ENCODE measurements at places on chromosomes 7 and 10.

- DNase-seq: no peak
Observed at GRCh38 chr7:14228341-14228740, 238.9 kb upstream of the ETV1 start.

DNA sequence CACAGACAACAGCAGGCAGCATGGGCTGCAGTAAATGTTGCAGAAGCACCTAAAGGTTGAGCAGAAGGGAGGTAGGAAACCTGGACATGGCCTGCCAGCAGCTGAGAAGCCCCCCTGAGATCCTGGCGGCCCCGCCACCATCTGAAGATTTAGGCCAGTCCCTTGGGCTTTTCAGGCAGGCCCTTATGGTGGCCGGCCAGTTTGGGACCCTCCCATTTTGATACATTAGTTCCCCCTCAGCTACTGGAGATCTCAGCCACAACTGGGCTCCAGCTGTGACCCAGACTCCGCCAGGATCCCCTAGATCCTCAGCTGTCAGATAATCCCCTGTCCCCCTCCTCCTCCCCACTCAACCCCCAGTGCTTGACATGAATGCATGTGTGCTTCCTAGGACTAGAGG, 34.4 kb downstream of the ZNF783 start:
- DNase-seq: no peak

- no peak for DNase-seq
Observed at GRCh38 chr7:88269586-88269985, 37.1 kb downstream of the STEAP4 start.

DNA sequence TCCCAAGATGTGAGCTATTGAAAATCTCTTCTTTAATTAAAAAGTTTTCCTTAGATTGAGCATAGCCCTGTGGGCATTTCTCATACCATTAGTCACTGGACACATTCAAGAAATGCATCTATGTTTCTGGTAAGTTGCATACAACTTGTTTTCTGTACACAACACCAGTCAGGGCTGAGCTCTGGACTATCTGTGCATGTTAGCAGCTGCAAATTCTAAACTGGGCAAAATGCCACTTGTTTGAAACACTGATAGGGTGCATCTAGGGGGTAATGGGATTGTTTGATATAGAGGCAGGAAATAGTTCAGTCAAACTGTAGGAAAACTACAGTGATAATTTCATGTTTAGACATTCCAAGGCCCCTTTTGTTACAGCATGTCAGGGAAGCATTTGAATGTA, 145.6 kb upstream of the NPY start:
- no peak for DNase-seq

DNA sequence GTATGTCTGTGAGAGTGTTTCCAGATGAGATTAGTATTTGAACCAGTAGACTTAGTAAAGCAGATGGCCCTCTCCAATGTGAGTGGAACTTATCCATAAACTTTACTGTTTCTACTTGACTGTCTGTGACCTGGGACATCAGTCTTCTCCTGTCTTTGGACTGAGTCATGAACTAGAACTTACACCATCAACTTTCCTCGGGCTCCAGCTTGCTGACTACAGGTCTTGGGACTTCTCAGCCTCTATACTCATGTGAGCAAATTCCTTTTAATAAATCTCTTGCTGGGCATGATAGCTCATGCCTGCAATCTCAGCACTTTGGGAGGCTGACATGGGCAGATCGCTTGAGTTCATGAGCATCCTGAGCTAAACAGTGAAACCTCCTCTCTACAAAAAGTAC, 25.7 kb upstream of the WAPL start:
- DNase-seq: no peak

- DNase-seq: no peak
Observed at GRCh38 chr7:136174477-136175125, 197.4 kb upstream of the MTPN start.

GRCh38 chr7:114086537-114086913, 167.7 kb upstream of the PPP1R3A start:
- no peak for DNase-seq

DNA sequence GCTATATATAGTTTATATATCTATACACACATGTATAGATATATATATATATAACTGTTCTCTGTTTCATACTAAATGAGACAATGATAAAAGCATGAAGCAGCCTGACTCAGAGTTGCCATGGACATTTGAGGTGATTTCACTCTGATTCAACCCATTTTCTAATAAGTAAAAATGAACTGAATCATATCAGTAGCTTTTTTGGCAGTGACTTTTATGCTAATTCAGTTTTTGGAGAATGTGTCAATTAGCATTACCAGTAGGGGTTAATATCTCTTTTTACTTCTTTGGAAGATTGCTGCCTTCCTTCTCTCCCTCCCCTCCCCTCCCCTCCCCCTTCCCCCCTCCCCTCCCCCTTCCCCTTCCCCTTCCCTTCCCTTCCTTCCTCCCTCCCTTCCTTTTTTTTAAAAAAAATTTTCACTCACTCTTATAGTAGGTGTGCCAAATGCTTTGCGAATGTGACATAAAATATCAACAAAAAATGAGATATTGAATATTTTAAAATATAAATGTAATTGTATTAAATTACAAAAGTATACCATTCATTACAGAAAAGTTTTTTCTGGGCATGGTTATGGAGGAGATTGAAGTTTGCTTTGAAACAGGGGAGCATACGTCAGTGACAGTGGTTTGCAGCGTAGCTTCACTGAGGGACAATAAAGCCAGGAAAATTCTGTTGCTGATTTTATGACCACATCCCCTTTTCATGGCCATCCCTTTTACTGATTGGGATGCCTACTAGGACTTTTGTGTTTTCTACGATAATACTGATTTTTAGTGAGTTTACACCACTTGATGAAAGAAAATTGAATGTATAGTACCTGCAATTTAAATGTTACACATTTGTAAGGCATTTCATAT, 64.0 kb upstream of the KLF6 start:
- DNase-seq: no peak

DNA sequence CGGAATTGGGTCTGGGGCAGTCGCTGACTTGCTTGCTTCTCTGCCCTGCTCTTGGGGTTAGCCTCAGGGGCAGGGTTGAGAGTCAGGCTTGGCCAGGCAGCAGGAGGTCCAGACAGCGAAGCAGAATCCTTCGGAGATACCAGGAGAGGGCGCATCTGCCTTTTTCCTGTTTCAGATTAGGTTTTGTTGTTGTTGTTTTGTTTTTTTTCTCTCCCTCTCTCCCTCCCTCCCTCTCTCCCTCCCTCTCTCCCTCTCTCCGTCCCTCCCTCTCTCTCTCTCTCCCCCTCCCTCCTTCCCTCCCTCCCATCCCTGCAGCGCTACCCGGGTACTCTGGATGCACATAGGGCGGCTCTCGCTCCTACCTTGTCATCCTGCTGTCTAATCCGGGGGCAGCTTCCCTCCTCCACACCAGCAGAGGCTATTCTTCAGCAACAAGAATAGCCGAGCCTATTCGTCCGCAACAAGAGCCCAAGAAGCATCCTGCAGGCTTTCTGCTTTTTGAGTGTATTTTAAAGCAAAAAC, 758 bp upstream of the OPTN start:
- no peak for DNase-seq

DNA sequence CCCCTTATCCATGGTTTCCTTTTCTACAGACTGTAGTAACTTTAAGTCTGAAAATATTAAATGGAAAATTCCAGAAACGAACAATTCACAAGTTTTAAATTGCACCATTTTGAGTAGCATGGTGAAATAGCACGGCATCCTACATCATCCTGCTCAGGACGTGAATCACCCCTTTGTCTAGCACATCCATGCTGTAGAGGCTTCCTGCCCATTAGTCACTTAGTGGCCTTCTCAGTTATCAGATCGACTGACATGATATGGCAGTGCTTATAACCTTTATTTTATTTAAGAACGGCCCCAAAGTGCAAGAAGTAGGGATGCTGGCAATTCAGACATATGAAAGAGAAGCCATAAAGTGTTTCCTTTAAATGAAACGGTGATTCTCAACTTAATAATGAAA, 82.7 kb downstream of the CPXM2 start:
- no peak for DNase-seq

- no peak for DNase-seq
Observed at GRCh38 chr7:79091661-79092060, 361.8 kb downstream of the MAGI2 start.

- no peak for DNase-seq
Observed at GRCh38 chr10:120431251-120431651, 25.8 kb upstream of the PLPP4 start.

DNA sequence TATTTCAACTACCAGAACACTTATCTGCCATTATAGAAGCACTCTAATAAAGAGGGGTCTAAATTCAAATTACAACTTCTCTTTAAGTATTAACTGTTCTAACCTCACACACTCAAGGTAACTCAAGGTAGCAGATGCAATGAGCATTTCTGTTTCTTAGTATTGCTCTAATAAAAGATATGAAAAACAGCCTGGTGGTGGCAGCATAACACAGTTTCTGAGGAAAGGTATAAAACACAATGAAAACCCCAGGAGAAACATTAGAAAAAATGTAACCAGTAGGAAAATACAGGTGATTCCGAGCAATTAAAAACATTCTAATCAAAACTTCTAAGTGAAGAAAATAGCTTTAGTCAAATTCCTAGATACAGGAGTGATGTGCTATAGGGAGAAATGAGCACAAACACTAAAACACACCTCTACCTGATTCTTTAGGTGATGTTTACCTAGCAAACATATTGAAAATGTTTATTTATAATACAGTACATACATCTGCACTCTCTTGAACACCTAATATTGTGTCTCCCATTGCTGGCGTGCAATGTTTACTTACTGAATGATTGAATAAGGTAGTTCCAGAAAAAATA, 3.5 kb downstream of the MKRN1 start:
- DNase-seq: peak; percentile 22

DNA sequence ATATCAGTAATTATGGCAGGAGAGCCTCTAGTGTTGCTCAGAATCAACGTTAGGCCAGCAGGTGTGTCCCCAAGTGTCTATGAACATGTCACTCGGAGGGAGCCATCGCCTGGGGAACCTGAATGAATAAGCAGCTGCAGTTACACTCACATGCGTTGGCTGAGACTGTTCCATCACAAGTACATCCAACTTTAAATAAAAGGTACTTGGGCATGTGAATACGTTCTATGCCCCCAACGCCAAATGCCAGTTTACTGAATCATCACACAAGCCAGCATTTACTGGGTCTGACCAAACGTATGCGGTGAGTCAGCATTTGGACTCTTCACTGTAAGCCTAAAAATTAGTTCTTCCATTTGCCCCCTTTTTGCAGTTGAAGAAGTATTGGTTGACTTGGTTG, 207.6 kb upstream of the PLXNA4 start:
- DNase-seq: no peak

DNA sequence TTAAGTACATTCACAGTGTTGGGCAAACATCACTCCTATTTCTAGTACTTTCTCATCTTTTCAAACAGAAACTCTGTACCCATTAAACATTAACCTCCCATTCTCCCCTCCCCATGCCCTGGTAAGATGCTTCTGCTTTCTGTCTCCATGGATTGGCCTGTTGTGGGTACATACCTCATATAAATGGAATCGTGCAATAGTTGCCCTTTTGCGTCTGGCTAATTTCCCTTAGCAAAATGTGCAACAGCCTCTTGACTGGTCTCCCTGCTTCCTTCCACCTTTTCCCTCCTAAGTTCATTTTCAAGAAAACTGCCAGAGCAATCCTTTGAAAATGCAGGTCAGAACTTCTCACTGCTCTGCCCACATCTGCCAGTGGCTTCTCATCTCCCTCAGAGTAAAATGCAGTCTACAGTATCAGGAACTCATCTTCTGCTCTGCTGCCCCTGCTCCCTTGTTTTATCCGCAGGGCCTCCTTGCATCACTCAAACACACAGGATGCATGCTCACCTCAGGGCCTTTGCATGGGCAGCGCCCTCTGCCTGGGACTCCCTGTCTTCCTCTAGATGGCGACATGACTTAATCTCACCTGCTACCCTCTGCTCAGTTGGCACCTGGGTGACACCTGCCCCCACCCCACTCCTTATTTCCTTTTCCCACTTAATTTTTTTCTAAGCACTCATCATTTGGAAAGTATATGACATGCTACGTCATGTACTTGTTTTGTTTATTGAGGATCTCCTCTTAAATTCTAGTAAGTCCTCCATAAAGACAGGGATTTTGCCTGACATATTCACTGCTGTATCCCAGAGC, 44.3 kb upstream of the ECHDC3 start:
- DNase-seq: no peak

DNA sequence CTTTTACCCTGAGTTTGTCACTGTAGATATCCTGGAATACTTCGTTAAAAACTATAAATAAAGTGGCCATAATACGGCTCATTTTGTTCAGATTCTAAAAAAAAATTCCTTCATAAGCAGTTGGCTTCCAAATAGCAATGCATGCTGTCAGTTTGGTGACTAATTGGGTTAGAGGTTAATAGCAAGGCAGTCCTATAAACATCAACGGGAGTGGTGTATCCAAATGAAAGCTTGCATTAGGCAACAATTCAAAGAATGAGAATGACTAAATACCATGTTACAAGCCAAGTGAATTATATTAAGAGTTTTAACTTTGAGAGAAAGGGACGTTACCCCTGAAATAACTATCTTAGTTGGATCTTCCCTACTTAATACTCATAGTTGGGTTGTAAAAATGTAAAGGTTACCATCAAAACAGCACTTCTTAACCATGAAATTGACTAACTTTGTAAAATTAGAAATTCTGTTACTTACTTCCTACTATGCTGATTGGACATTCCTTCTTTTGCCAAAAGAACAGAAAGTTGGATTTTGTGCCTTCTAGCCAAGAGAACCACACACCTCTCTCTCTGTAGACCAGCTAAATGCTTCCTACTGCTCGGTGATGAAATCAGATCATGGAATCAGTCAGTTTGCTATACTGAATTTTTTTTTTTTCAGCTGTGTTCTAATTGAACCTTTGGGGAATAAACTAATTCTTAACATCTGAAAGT, 98.0 kb downstream of the KAT6B start:
- DNase-seq: no peak

- no peak for DNase-seq
Observed at GRCh38 chr7:595621-596010, 76.0 kb upstream of the PDGFA start.

DNA sequence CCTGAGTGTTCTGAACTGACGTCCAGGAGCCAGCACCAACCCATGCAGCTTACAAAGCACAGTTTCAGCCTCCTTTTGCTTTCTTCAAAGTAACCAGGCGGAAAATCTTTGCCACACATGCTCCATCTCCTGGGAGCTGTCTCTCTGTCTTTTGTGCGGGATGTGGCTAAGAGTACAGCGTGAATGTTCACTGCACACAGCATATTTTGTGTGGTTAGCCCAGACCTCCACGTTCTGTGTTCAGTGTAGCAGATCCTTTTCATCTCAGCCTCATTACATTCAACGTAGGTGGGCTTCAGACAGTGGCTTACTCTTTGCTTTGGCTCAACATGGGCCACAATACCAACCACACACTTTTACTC, 200.8 kb downstream of the TNS3 start:
- no peak for DNase-seq

- DNase-seq: no peak
Observed at GRCh38 chr10:5659702-5660528, 6.5 kb downstream of the ASB13 start.

GRCh38 chr7:8719102-8719501, 285.7 kb downstream of the NXPH1 start:
- no peak for DNase-seq

GRCh38 chr7:36264123-36264801, 111.2 kb downstream of the EEPD1 start:
- DNase-seq: no peak

Data from stimulated activated CD8-positive, alpha-beta memory T cell treated with anti-CD3 and anti-CD28 coated beads, Interleukin-4, amount 100 ng/mL, for 1 hour (primary cell).